Activated naive CD8-positive, alpha-beta T cell treated with anti-CD3 and anti-CD28 coated beads, Interleukin-2, amount 10 ng/mL, durations not matched to agents 7 days and 5 days (primary cell): ENCODE measurements at places on chromosomes 5 and 9.
A peak's percentile ranks its signal among the peaks of the same experiment; 100 is the strongest.

- H3K4me1 ChIP-seq: no peaks in the 10 kb centered on the region
- H3K36me3 ChIP-seq: no peaks in the 10 kb centered on the region
- H3K27me3 ChIP-seq: no peaks in the 10 kb centered on the region
- H3K4me3 ChIP-seq: no peak overlapping the region
- no peak for DNase-seq
Observed at GRCh38 chr9:107685901-107686300, 196.3 kb upstream of the KLF4 start.

GRCh38 chr9:70817311-70817710, 304.1 kb downstream of the TRPM3 start:
- no peak overlapping the region for H3K4me3 ChIP-seq
- H3K27me3 ChIP-seq: peaks cover 9% of the 10 kb centered on the region
- H3K27ac ChIP-seq: no peak overlapping the region
- H3K4me1 ChIP-seq: no peaks in the 10 kb centered on the region
- DNase-seq: no peak
- no peaks in the 10 kb centered on the region for H3K36me3 ChIP-seq

- H3K36me3 ChIP-seq: no peaks in the 10 kb centered on the region
- H3K4me3 ChIP-seq: no peak overlapping the region
- H3K27me3 ChIP-seq: no peaks in the 10 kb centered on the region
- DNase-seq: no peak
- no peak overlapping the region for H3K27ac ChIP-seq
Observed at GRCh38 chr5:151870820-151871219, 53.8 kb downstream of the GLRA1 start.

DNA sequence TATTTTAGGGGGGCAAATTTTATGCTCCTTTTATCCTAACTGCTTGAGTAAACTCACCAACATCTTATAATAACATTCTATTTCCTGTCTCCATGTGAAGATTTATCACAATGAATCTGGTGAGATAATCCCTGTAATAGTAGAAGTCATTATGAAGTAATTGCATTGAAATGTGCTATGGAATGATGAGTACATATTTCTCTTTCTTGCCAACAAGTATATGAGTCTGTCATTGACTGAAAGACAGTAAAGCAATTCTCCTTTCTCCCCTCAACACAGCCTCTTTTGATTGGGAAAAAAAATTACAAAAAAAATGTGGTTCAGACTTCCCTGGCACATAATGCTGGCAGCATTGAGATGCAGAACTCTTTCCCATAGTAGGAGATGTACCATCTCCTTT, 459.2 kb upstream of the RGMB start:
- peaks cover 4% of the 10 kb centered on the region for H3K27me3 ChIP-seq
- H3K27ac ChIP-seq: no peak overlapping the region
- no peaks in the 10 kb centered on the region for H3K36me3 ChIP-seq
- H3K4me1 ChIP-seq: peaks cover 2% of the 10 kb centered on the region
- H3K4me3 ChIP-seq: no peak overlapping the region
- DNase-seq: no peak

GRCh38 chr9:112971415-112971814, 40.6 kb downstream of the ZNF883 start:
- H3K27me3 ChIP-seq: peaks cover 4% of the 10 kb centered on the region
- DNase-seq: no peak
- H3K4me3 ChIP-seq: no peak overlapping the region
- no peaks in the 10 kb centered on the region for H3K4me1 ChIP-seq
- H3K36me3 ChIP-seq: no peaks in the 10 kb centered on the region

DNA sequence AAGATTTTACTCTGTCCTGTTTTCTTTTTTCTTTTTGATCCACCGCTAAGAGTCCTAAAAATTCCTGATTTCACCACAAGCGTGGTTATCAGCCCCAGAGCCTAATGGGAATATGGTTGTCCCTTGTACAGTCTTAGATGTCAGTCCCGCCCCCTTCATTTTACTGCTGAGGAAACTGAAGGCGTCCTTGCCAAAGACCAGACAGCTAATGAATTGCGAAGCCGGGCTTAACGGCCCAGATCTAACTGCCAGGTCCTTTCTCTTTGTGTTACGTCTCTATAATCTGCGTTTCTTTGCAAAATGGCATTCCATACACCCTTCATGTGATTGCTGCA, 497 bp downstream of the NSA2 start:
- peak overlapping the region; percentile 94 for H3K4me3 ChIP-seq
- H3K36me3 ChIP-seq: peaks cover 12% of the 10 kb centered on the region
- H3K27me3 ChIP-seq: no peaks in the 10 kb centered on the region

GRCh38 chr9:131709771-131710431, 30.0 kb downstream of the RAPGEF1 start:
- H3K4me1 ChIP-seq: peaks cover 49% of the 10 kb centered on the region
- peak overlapping the region; percentile 74 for H3K27ac ChIP-seq
- no peaks in the 10 kb centered on the region for H3K27me3 ChIP-seq
- peak overlapping the region; percentile 40 for H3K4me3 ChIP-seq
